ENCODE measurements at places on chromosomes 16 and 17. TPM values are rescaled to one million over a fixed set of nuclear protein-coding genes. Genes with fewer than 3 reads are reported as not detected.
A peak's percentile ranks its signal among the peaks of the same experiment; 100 is the strongest.

TSC2 gene
- 180 TPM for total RNA-seq

ZFP3 gene
- total RNA-seq: 0.11 TPM

OR3A3 gene
- not detected for total RNA-seq

RPH3AL gene
- 2.1 TPM for total RNA-seq

TBC1D3 gene
- total RNA-seq: not detected

CBX2 gene
- total RNA-seq: 95.4 TPM

- peaks cover 17% of the 10 kb centered on the region for H3K4me1 ChIP-seq
- peak overlapping the region; percentile 44 for H3K4me3 ChIP-seq
- DNase-seq: no peak
- H3K36me3 ChIP-seq: no peaks in the 10 kb centered on the region
- H3K27ac ChIP-seq: no peak overlapping the region
Observed at GRCh38 chr16:89502081-89502843, 5.9 kb upstream of the SPG7 start.

DNA sequence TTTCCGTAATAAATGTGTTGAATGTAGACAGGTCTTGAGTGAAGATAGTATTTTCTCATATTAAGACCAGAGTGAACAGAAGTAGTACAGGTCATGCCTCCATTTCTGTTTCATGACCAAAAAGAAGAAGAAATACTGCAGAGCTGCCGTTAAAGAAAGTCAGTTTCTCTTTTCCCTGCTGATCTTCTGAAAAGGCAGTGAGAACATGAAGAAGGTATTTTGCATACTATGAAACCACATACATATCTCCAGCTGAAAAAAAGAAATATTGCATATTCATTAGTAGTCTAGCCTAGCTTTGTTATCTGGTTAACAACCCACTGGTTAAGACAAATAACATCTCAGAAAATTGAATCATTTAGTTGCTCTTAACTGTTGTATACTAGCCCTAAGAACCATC is 138.4 kb downstream of the PHKB start:
- H3K27me3 ChIP-seq: no peaks in the 10 kb centered on the region
- no peak overlapping the region for H3K4me3 ChIP-seq
- H3K27ac ChIP-seq: no peak overlapping the region
- peaks cover 8% of the 10 kb centered on the region for H3K36me3 ChIP-seq
- DNase-seq: no peak

DNA sequence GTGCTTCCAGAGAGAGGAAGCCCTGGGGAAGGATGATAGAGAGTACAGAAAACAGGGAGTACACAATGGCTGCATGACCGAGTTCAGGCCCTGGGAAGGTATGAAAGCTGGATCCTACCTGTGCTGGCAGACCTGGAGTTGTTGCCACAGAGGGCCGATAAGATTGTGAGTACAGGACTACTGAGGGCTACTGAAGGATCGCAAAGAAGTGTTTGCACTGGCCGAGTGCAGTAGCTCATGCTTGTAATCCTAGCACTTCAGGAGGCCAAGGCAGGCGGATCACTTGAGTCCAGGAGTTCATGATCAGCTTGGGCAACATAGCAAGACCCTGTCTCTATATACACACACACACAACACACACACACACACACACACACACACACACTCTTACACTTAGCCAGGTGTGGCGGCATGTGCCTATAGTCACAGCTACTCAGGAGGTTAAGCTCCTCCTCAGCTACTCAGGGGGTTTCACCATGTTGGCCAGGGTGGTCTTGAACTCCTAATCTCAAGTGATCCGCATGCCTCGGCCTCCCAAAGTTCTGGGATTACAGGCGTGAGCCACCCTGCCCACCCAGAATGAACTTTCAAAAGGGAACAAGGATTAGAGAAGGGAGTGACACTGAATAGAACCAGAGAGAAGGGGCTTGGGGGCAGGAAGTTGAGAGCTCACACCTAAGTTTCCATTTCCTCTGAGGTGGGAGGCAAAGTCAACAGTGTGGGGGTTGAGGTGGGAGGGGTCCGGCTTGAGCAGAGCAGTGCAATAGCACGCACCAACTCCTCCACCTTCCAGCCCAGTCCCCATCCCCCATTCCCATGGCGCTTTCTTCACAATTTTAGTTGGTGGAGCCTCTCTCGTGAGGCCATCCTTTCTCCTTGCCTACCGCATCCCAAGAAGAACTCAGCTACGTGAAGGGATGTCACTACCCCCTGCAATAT is 7.5 kb downstream of the SCIMP start:
- DNase-seq: no peak
- no peak overlapping the region for H3K4me3 ChIP-seq
- H3K27ac ChIP-seq: no peak overlapping the region
- no peaks in the 10 kb centered on the region for H3K4me1 ChIP-seq
- no peaks in the 10 kb centered on the region for H3K27me3 ChIP-seq

DNA sequence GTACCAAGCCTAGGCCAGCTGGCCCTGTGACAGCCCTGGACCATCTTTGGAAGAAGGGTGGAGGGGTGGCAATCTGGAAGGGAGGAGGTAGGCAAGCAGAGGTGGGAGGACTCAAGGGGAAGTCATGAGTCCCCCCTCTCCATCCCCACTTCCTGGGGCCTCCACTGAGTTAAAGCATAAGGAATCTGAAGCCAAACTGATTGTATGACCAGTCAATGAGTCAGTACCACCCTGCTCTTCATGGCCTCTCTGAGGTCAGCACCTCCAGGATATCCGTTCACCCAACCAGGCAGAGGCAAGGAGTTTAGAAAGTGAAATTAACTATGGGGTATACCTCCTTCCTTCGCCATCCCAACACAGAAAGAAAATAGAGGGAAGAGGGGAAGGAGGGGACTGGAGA is 272.7 kb downstream of the SOX9 start:
- H3K27ac ChIP-seq: no peak overlapping the region
- H3K27me3 ChIP-seq: no peaks in the 10 kb centered on the region
- no peaks in the 10 kb centered on the region for H3K36me3 ChIP-seq
- DNase-seq: no peak
- H3K4me1 ChIP-seq: peaks cover 8% of the 10 kb centered on the region

GRCh38 chr16:55756963-55757362 is 75.9 kb downstream of the CES1 start:
- H3K27ac ChIP-seq: no peak overlapping the region
- H3K27me3 ChIP-seq: peaks cover 19% of the 10 kb centered on the region
- no peaks in the 10 kb centered on the region for H3K36me3 ChIP-seq
- DNase-seq: no peak
- no peak overlapping the region for H3K4me3 ChIP-seq
- H3K4me1 ChIP-seq: peaks cover 18% of the 10 kb centered on the region

- H3K27ac ChIP-seq: no peak overlapping the region
- no peaks in the 10 kb centered on the region for H3K27me3 ChIP-seq
- peaks cover 35% of the 10 kb centered on the region for H3K4me1 ChIP-seq
- H3K36me3 ChIP-seq: no peaks in the 10 kb centered on the region
Observed at GRCh38 chr17:77317091-77317750, 176.5 kb downstream of the SEC14L1 start.

GRCh38 chr17:74922694-74923537 is at the start of gene USH1G:
Gene USH1G (minus strand): TSS chr17:74923255. CDS start chr17:74923073, 182 bp downstream.
- H3K4me3 ChIP-seq: no peak within 1 kb of the TSS
- DNase-seq: no peak
- H3K4me1 ChIP-seq: no peaks in the 10 kb centered on the region
- H3K27me3 ChIP-seq: peaks cover 71% of the 10 kb centered on the region
- no peak within 1 kb of the TSS for H3K27ac ChIP-seq
- H3K36me3 ChIP-seq: no peaks in the 10 kb centered on the region

DNA sequence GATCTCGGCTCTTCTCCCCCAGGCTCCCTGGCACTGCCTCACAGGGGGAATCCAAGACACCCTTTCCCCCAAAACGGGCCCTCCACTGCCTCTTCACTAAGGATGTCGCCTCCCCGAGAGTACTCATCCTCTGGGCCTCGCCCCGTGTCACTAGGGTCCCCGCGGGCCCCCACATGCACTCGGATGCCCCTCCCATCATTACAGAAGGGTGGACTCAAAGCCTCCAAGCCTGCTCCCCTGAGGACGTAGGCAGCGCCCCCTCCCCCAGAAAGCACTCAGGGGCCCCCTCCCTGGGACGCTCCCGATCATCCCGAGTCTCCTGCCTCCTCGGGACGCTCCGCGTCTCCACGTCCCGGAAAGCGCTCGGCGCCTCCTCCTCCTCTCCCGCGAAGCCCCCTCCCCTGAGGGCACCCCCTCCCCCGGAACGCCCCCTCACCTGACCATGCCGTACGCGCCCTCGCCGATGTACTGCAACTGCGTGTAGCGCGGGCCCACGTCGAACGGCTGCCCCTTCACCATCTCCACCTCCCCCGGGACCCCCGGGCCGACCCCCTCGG is 338 bp downstream of the MAPK3 start:
- no peaks in the 10 kb centered on the region for H3K27me3 ChIP-seq
- H3K27ac ChIP-seq: peak overlapping the region; percentile 91
- H3K4me1 ChIP-seq: peaks cover 15% of the 10 kb centered on the region
- no peak for DNase-seq
- H3K36me3 ChIP-seq: no peaks in the 10 kb centered on the region

- H3K4me3 ChIP-seq: no peak overlapping the region
- H3K4me1 ChIP-seq: no peaks in the 10 kb centered on the region
- DNase-seq: no peak
- H3K27ac ChIP-seq: no peak overlapping the region
- H3K36me3 ChIP-seq: peaks cover 39% of the 10 kb centered on the region
- no peaks in the 10 kb centered on the region for H3K27me3 ChIP-seq
Observed at GRCh38 chr17:66025551-66025950, 166.4 kb downstream of the CEP112 start.

GRCh38 chr17:17892009-17892408 is 55.2 kb upstream of the SREBF1 start:
- peaks cover 21% of the 10 kb centered on the region for H3K4me1 ChIP-seq
- peaks cover 6% of the 10 kb centered on the region for H3K36me3 ChIP-seq
- H3K27me3 ChIP-seq: no peaks in the 10 kb centered on the region
- H3K27ac ChIP-seq: no peak overlapping the region
- no peak for DNase-seq

DNA sequence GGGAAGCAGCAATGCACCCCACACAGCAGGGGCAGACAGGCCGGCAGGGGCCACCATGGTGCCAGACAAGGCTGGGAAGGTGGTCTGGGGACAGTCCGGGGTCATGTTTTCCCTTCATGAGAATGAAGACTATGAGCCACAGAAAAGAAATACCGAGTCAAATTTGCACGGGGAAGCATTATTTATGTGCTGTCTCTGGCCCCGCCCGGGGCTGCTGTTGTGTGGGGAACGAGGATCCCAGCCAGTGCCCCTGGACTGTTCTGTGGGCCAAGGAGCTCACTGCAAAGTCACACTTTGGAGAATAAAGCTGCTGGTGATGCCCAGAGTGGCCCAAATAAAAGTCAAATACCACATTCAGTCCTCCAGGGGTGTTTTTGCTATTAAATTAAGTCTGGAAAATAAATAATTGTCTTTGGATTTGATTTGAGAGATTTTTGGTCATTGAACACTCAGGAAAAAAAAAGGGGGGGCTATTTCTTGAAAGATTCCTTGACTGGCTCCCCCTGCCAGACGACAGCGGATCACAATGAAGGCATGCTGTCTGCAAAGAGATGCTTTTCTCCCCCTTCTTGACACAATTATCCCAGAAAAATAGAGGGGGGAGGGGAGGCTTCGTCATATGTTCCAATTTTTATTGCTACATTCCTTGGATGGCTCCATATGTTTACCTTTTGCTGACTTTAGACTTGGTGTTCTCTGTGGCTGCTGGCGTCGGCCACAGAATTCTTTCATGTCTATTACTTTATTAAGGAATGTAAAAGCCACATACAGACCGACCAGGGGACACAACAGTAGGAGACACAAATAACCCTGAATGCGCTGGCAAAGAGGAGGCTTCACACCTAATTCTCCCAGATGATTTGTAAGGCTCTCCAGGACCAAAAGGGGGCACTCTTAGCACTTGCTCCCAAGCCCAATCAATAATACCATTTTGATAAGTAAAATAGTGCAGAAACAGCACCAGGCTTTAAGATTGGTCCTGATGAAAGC is 27.1 kb upstream of the ANKFN1 start:
- peaks cover 4% of the 10 kb centered on the region for H3K27me3 ChIP-seq
- H3K27ac ChIP-seq: no peak overlapping the region
- no peaks in the 10 kb centered on the region for H3K36me3 ChIP-seq
- H3K4me1 ChIP-seq: peaks cover 15% of the 10 kb centered on the region
- DNase-seq: peak; percentile 18

GRCh38 chr17:9079461-9080103 is 58.3 kb downstream of the NTN1 start:
- no peaks in the 10 kb centered on the region for H3K36me3 ChIP-seq
- peaks cover 7% of the 10 kb centered on the region for H3K4me1 ChIP-seq
- no peak overlapping the region for H3K27ac ChIP-seq
- no peaks in the 10 kb centered on the region for H3K27me3 ChIP-seq
- H3K4me3 ChIP-seq: no peak overlapping the region
- no peak for DNase-seq

GRCh38 chr17:14033166-14033565 is 36.1 kb upstream of the COX10 start:
- no peak overlapping the region for H3K4me3 ChIP-seq
- DNase-seq: no peak
- H3K27ac ChIP-seq: no peak overlapping the region
- H3K4me1 ChIP-seq: peaks cover 6% of the 10 kb centered on the region
- no peaks in the 10 kb centered on the region for H3K27me3 ChIP-seq

DNA sequence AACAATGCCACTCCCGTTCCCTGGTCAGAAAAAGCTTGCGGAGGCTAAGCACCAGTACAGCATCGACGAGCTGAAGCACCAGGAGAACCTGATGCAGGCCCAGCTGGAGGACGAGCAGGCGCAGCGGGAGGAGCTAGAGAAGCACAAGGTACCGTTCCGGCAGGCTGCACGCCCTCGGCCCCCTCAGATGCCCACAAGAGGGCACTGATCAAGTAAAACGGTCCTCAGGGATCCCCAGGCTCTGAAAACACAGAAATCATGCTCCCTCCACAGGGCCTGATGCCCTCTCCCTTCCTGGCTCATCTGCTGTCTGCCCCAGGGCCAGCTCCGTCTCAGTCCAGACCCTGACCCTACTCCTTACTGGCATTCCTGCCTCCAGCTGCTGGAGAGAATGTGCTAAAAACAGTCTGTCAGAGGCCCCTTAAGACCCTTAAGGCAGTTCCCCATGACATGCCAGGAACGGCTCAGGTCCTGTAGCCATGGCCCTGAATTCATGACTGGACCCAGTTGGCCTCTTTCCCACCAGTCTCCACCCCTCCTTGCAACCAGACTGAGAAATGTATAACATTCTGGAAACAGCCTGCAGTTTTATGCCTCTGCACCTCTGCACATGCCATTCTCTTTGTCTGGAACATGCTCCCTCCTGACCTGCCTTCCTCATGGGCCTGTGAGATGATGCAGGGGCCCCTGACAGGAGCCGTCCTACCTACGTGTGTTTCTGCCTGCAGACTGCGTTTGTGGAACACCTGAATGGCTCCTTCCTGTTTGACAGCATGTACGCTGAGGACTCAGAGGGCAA is 21.8 kb downstream of the DRC3 start:
- peak; percentile 26 for DNase-seq
- H3K36me3 ChIP-seq: no peaks in the 10 kb centered on the region
- H3K27me3 ChIP-seq: no peaks in the 10 kb centered on the region
- peak overlapping the region; percentile 65 for H3K27ac ChIP-seq

- H3K36me3 ChIP-seq: no peaks in the 10 kb centered on the region
- DNase-seq: no peak
- H3K4me3 ChIP-seq: no peak overlapping the region
- no peaks in the 10 kb centered on the region for H3K27me3 ChIP-seq
- peak overlapping the region; percentile 53 for H3K27ac ChIP-seq
Observed at GRCh38 chr17:52389632-52390031, 231.1 kb upstream of the CA10 start.
